CD8-positive, alpha-beta memory T cell (primary cell): ENCODE measurements at places on chromosomes 1 and 21. TPM values are rescaled to one million over a fixed set of nuclear protein-coding genes. Genes with fewer than 3 reads are reported as not detected.

UCK2 gene
- 100 TPM for total RNA-seq

CLDN14 gene
- total RNA-seq, result not detected

DNM3 gene
- 0.59 TPM for total RNA-seq

GUCA2A gene
- total RNA-seq, result not detected

LDLRAD1 gene
- total RNA-seq, result not detected

GSTM3 gene
- 7.5 TPM for total RNA-seq

TMEM81 gene
- total RNA-seq, result 2.9 TPM

C1orf185 gene
- total RNA-seq, result not detected

GRCh38 chr1:183262628-183263200 is 76.7 kb downstream of the LAMC2 start:
- no peaks in the 10 kb centered on the region for H3K36me3 ChIP-seq
- H3K27ac ChIP-seq, result no peak overlapping the region
- no peaks in the 10 kb centered on the region for H3K4me1 ChIP-seq
- no peak for DNase-seq
- no peak overlapping the region for H3K4me3 ChIP-seq
- no peaks in the 10 kb centered on the region for H3K27me3 ChIP-seq

GRCh38 chr1:147757015-147757990 is 3.1 kb downstream of the GJA5 start:
- no peak overlapping the region for H3K4me3 ChIP-seq
- no peaks in the 10 kb centered on the region for H3K36me3 ChIP-seq
- H3K4me1 ChIP-seq, result peaks cover 8% of the 10 kb centered on the region
- H3K27ac ChIP-seq, result no peak overlapping the region
- H3K27me3 ChIP-seq, result no peaks in the 10 kb centered on the region

GRCh38 chr1:2312515-2313301 is 78.6 kb downstream of the MORN1 start:
- no peak overlapping the region for H3K4me3 ChIP-seq
- peaks cover 7% of the 10 kb centered on the region for H3K36me3 ChIP-seq
- peaks cover 40% of the 10 kb centered on the region for H3K4me1 ChIP-seq
- H3K27ac ChIP-seq, result no peak overlapping the region

- H3K4me3 ChIP-seq, result no peak overlapping the region
- no peaks in the 10 kb centered on the region for H3K4me1 ChIP-seq
- no peak for DNase-seq
- H3K27me3 ChIP-seq, result no peaks in the 10 kb centered on the region
- H3K36me3 ChIP-seq, result no peaks in the 10 kb centered on the region
These were observed 131.9 kb upstream of the LYPLAL1 start for GRCh38 chr1:219041818-219042217.

- H3K36me3 ChIP-seq, result no peaks in the 10 kb centered on the region
- H3K4me3 ChIP-seq, result no peak overlapping the region
- peaks cover 12% of the 10 kb centered on the region for H3K27me3 ChIP-seq
- no peak overlapping the region for H3K27ac ChIP-seq
- DNase-seq, result no peak
These were observed 4.7 kb upstream of the INAVA start for GRCh38 chr1:200890027-200890426.

DNA sequence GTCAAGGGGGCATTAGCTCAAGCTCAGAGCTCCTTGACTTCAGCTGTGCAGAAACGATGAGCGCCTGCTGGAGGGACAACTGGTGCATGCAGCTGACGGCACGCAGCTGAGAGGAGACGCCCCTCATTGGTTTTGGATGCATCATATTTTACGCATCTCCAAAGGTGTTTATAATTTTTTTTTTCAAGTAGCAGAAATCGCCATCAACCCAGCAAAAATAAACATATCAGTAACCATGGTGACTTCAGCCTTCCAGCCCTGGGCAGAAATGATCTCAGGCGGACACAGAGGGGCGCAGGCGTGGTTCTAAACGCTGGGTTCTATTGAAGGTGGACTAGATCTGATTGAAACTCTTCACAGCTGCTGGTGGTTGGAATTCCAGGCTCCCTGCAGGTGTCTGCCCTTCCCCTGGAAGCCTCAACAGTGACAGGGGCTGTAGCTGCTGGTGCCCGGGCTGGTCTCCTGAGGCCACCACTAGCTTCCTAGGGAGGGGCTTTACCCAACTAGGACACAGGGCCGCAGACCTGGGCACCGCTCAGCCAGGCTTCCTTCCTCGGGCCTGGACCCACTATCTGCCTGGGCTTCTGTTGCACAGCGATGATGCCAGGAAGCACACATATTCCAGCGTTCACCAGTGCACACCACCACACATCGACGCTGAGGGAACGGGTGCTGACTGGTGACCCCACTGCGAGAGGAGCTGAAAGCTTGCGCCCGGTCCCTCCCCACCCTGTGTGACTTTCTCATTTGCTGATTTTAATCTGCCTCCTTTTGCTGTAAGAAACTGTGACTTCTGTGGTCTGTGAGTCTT is 63.7 kb upstream of the ABCG1 start:
- DNase-seq, result no peak
- H3K27me3 ChIP-seq, result no peaks in the 10 kb centered on the region
- H3K4me1 ChIP-seq, result peaks cover 9% of the 10 kb centered on the region
- no peak overlapping the region for H3K27ac ChIP-seq
- H3K36me3 ChIP-seq, result no peaks in the 10 kb centered on the region
- no peak overlapping the region for H3K4me3 ChIP-seq

- peak overlapping the region; percentile 75 for H3K27ac ChIP-seq
- no peak for DNase-seq
- no peaks in the 10 kb centered on the region for H3K27me3 ChIP-seq
- peaks cover 18% of the 10 kb centered on the region for H3K4me1 ChIP-seq
- H3K36me3 ChIP-seq, result peaks cover 5% of the 10 kb centered on the region
These were observed 11.8 kb downstream of the RCC1 start for GRCh38 chr1:28517649-28517999.

- H3K27ac ChIP-seq, result peak overlapping the region; percentile 20
- peaks cover 25% of the 10 kb centered on the region for H3K4me1 ChIP-seq
- H3K36me3 ChIP-seq, result peaks cover 5% of the 10 kb centered on the region
- DNase-seq, result no peak
- no peak overlapping the region for H3K4me3 ChIP-seq
- H3K27me3 ChIP-seq, result no peaks in the 10 kb centered on the region
These were observed 3.1 kb upstream of the SH3BP5L start for GRCh38 chr1:248828845-248829244.

DNA sequence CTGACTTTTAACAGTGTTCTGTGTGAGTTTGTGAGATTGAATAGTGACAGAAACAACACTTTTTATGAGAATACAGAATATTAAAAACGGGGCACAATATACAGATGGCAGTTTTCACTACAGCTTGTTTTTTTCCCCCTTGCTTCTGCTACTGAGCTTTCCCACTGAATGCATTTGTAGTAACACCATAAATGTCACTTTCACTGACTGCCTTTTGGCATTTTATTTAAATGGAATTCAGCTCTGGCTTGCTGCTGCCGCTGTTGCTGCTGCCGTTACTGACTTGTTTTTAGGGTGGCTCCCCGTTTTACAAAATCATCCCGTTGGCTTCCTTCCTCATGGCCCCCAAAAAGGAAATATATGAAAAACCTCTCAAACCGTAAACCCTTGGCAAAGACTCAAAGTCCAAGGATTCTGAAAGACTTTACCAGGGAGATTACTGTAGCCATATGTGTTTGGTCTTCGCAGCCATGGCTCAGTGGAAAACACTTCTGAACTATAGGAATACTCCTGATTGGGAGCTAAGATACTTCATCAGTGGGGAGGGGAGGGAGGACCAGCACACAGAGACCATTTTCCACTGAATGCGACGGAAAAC is 151.0 kb downstream of the NUF2 start:
- no peaks in the 10 kb centered on the region for H3K27me3 ChIP-seq
- no peak for DNase-seq
- H3K4me1 ChIP-seq, result no peaks in the 10 kb centered on the region

DNA sequence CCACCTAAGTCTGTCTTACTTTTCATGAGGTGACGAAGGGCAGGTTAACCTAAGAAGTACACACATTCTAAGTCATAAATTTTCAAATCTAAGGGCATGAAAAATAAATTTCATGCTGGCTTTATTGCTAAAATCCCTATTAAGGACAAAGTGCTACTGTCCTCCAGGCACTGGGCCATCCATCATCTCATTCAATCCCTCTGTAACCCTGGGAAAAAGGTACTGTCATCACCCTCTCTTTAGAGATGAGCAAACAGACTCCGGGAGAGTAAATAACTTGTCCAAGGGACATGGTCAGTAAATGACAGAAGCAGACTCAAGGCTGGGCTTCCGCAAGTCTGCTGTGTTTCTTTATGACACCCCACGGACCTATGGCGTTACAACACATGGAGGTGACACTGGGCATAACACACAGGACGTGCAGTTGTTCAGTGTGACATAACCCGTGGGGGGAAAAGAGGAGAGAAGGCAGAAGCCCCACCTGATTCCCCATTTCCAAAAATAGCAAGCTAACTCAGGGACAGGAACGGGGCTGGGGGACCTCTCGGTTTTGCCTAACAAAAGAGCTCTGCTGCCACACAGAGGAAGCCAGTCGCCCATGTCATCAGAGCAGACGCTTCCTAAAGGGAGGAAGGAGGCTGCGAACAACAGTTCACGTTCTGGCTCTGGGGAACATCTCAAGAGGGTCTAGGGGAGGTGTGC is 12.5 kb upstream of the SRM start:
- H3K36me3 ChIP-seq, result peaks cover 83% of the 10 kb centered on the region
- no peak overlapping the region for H3K27ac ChIP-seq
- DNase-seq, result no peak
- no peaks in the 10 kb centered on the region for H3K27me3 ChIP-seq

GRCh38 chr21:34609933-34610549 is 4.9 kb downstream of the RCAN1 start:
- H3K27ac ChIP-seq, result no peak overlapping the region
- H3K36me3 ChIP-seq, result no peaks in the 10 kb centered on the region
- DNase-seq, result no peak
- H3K27me3 ChIP-seq, result no peaks in the 10 kb centered on the region
- H3K4me1 ChIP-seq, result peaks cover 6% of the 10 kb centered on the region

- H3K27me3 ChIP-seq, result no peaks in the 10 kb centered on the region
- H3K36me3 ChIP-seq, result no peaks in the 10 kb centered on the region
- no peaks in the 10 kb centered on the region for H3K4me1 ChIP-seq
- no peak overlapping the region for H3K4me3 ChIP-seq
- DNase-seq, result no peak
These were observed 70.1 kb upstream of the GORAB start for GRCh38 chr1:170461762-170462384.

- H3K4me1 ChIP-seq, result no peaks in the 10 kb centered on the region
- H3K27me3 ChIP-seq, result no peaks in the 10 kb centered on the region
- no peak overlapping the region for H3K27ac ChIP-seq
- H3K4me3 ChIP-seq, result no peak overlapping the region
- no peaks in the 10 kb centered on the region for H3K36me3 ChIP-seq
These were observed 137.0 kb downstream of the LRRC53 start for GRCh38 chr1:74375376-74375775.

DNA sequence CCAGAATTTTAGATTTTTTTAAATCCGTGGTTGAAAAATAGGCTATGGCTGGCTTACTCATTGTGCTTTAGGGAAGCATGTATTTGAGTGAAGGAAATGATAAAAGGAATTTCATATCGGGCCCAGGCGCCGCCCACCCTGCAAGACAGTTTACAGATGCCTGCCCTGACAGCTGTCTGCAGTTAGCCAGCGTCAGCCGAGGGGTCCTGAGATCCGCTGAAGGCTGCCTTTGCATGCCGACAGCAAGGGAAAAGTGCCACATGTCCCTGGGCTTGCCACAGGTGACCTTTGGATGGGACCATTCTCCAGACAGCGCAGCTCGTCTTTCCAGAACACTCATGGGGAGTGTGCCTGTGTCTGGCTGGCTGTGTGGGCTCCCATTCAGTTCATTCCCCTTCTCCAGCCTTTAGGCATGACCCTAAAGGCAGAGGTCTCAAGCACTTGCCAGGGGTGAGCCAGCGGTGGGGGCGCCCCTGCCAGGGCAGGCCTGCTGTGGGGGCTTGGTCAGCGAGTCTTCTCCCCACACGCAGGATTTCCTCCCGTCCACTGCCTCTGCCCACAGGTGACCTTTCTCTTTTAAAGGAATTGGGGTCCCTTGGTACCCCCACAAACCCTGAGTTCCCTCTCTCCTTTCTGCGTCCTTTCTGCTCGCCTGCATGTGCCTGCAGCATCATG is 46.1 kb upstream of the TRAPPC10 start:
- no peaks in the 10 kb centered on the region for H3K27me3 ChIP-seq
- H3K36me3 ChIP-seq, result peaks cover 14% of the 10 kb centered on the region
- H3K4me1 ChIP-seq, result no peaks in the 10 kb centered on the region
- no peak for DNase-seq
- H3K4me3 ChIP-seq, result no peak overlapping the region

GRCh38 chr21:39673736-39674135 is 61.0 kb downstream of the B3GALT5 start:
- DNase-seq, result no peak
- H3K36me3 ChIP-seq, result no peaks in the 10 kb centered on the region
- no peak overlapping the region for H3K27ac ChIP-seq
- H3K4me1 ChIP-seq, result no peaks in the 10 kb centered on the region
- no peak overlapping the region for H3K4me3 ChIP-seq
- H3K27me3 ChIP-seq, result no peaks in the 10 kb centered on the region

- H3K4me1 ChIP-seq, result no peaks in the 10 kb centered on the region
- no peak overlapping the region for H3K4me3 ChIP-seq
- no peaks in the 10 kb centered on the region for H3K36me3 ChIP-seq
These were observed 579.2 kb upstream of the PKN2 start for GRCh38 chr1:88104886-88105285.

GRCh38 chr1:21337928-21338572 is 47.8 kb upstream of the ECE1 start:
- no peaks in the 10 kb centered on the region for H3K27me3 ChIP-seq
- no peak overlapping the region for H3K27ac ChIP-seq
- H3K4me1 ChIP-seq, result peaks cover 87% of the 10 kb centered on the region
- DNase-seq, result no peak
- H3K4me3 ChIP-seq, result no peak overlapping the region
- H3K36me3 ChIP-seq, result no peaks in the 10 kb centered on the region

DNA sequence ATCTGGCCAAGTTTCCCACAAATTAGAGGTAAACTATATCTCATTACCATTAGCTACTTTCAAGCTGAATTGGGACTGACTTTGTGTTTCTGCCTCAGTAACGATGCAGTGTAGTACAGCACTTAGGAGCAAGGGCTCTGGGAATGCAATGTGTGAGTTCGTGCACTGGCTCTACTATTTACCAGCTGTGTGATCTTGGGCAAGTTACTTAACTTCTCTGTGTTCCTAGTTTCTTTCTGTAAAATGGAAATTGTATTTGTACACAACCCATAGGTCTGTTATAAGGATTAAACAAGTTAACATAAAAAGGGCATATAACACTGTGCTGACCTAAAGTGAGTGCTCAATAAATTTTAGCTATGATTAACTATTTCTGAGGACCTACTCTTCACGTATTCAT is 65.0 kb upstream of the CSF1 start:
- H3K36me3 ChIP-seq, result no peaks in the 10 kb centered on the region
- no peaks in the 10 kb centered on the region for H3K27me3 ChIP-seq
- H3K27ac ChIP-seq, result no peak overlapping the region
- no peaks in the 10 kb centered on the region for H3K4me1 ChIP-seq
- no peak for DNase-seq
